ENCODE measurements at places on chromosomes 7 and 10.

- DNase-seq, result no peak
Measured at GRCh38 chr10:19917751-19918478, 101.7 kb downstream of the PLXDC2 start.

DNA sequence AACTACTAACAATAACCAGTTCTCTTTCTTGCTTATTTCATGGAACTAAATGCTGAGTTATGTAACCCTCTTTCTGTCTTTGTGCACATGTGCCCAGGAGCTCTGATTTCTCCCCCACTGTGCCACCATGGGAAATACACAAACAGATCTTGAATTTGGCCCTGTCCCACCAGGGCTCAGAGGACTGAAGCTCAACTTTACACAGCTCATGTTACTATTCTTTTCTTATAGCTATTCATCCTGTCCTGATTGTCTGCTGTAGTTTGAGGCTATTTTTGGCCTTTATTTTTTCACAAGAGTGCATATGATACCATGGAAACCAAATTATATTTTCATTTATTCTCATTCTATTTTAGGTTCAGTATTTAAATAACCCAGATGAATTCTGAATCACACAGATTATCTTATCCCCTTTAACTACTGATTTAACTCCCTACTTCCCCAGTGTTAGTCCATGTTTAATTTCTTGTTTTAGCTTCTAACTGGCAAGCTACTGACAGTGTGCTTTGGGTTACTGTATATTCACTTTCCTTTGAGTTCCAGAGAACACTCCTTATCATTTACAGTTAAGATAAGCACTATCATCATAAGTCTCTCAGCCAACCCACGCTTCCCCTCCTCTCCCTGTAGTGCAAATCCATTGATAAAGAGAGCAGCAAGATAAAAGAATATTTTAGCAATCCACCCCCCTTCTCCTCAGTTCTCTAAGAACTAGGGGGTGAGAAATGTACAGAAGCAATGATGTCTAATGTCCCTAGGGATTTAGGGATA is 71.8 kb upstream of the GSDME start:
- DNase-seq, result no peak

GRCh38 chr7:142602183-142602582 is 147.1 kb upstream of the PRSS1 start:
- DNase-seq, result no peak

DNA sequence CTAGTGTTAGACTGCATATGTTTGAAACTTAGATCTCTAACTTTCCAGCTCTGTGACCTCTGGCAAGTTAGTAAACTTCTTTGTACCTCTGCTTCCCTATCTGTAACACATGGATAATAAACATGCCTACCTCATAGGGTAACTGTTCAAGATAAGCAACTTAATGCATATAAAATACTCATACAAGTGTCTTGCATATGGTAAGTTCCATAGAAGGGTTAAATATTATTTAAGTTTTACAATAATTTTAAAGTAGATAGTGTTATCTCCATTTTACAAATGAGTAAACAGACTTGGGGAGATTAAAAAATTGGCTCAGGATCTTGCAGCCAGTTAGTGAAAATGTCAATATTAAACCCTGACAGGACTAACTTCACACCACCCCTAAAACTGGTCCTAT is 30.1 kb upstream of the CD36 start:
- DNase-seq, result no peak

DNA sequence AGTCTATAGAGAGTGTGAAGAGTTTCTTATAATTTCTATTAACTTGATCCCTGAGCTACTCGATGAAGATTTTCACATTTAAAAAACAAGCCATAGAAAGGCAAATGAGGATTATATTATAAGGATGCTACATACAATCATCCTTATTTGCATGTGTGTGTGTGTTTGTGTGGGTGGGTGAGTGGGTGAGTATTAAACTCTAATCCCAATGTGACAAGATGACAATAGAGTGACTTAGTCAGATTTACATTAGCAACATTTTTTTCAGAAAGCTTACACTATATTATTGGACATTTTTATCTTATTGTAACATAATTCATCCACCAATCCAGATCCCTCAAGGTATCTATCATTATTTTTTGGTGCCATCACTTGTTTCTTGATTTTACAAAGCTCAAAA is 331.7 kb downstream of the SORCS1 start:
- no peak for DNase-seq

GRCh38 chr10:74863551-74863950 is 37.2 kb downstream of the KAT6B start:
- DNase-seq, result no peak
